ENCODE measurements at places on chromosomes 11 and 22.

- DNase-seq = no peak
These were observed 121.1 kb downstream of the NXPE2 start for GRCh38 chr11:114799476-114799875.

GRCh38 chr11:115222863-115223530 lies 281.2 kb downstream of the CADM1 start:
- DNase-seq = no peak

DNA sequence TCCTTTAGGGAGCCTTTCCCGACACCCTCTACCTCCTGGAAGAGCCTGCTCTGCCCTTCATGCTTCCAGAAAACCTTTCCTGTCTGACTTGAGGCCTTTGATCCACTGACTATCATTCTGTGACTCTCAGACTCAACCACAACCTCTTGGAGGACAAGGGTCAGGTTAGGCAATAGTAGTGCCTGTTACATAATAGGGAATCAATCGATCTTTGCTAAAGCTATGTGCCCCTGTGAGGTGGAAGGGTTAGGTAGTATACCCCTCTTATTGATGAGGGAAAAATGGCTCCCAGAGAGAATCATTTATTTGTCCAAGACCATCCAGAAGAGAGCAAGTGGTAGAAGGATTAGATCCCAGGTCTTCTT lies 16.2 kb downstream of the KCNC1 start:
- no peak for DNase-seq

GRCh38 chr11:46594374-46594700 lies 514 bp upstream of the AMBRA1 start:
- DNase-seq = no peak

DNA sequence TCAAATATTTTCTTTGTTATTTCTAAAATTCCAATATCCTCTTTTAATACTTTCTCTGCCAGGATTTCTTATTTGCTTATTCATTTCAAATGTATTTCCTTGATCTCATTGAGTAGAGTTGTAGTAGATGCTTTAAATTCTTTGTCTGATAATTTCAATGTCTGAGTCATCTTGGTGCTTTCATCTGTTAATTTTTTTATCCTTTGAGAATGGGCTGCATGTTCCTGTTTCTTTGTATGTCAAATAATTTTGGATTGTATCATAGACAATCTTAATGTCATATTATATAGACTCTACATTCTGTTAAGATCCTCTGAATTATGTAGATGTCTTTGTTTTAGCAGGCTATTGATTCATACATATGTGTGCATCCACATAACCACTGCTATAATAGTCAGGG lies 57.5 kb downstream of the MYEOV start:
- DNase-seq = no peak

GRCh38 chr11:95156916-95157541 lies 67.4 kb downstream of the ENDOD1 start:
- DNase-seq = no peak

- DNase-seq = no peak
These were observed 5.1 kb upstream of the P2RX6 start for GRCh38 chr22:21009638-21010425.
